ENCODE measurements at places on chromosomes 11 and 22. TPM values are rescaled to one million over a fixed set of nuclear protein-coding genes. Genes with fewer than 3 reads are reported as not detected.

Gene MRGPRX3
- total RNA-seq = not detected

Gene TEX54
- not detected for total RNA-seq

Gene IRAG1
- 14.4 TPM for total RNA-seq

Gene CD248
- total RNA-seq = 60.8 TPM

Gene SAA4
- total RNA-seq = not detected

Gene SLC25A18
- 0.09 TPM for total RNA-seq

Gene PARVG
- not detected for total RNA-seq

Measured in smooth muscle cell of bladder (primary cell).